ENCODE measurements at places on chromosomes 3 and 15.

DNA sequence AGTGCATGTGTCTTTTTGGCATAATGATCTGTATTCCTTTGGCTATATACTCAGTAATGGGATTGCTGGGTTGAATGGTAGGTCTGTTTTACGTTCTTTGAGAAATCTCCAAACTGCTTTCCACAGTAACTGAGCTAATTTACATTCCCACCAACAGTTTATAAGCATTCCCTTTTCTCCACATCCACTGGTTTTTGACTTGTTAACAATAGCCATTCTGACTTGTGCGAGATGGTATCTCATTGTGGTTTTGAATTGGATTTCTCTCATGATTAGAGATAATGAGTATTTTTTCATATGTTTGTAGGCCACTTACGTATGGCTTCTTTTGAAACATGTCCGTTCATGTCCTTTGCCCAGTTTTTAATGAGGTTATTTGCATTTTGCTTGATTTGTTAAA is 117.7 kb downstream of the CHCHD4 start:
- no peak for DNase-seq

GRCh38 chr3:186849374-186849975 is 7.0 kb downstream of the ADIPOQ start:
- DNase-seq, result no peak

- DNase-seq, result no peak
Measured at GRCh38 chr15:40054605-40054854, 15.5 kb upstream of the SRP14 start.

GRCh38 chr3:196938124-196938523 is 4.2 kb downstream of the NCBP2 start:
- DNase-seq, result no peak

DNA sequence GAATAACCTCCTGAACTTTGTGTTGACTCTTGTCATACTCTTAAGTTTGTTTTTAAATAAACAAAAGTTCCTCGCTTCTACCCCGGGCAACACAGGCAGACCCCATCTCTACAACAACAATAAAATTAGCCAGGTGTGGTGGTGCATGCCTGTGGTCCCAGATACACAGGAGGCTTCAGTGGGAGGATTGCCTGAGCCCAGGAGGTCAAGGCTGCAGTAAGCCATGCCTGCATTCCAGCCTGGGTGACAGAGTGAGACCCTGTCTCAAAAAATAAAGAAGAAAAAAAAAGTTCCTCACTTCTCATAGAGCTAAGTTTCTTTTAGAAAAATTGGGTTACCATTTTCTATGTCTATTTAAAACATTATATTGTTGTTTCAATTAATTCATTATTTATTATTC is 29.2 kb downstream of the HDGFL3 start:
- no peak for DNase-seq

DNA sequence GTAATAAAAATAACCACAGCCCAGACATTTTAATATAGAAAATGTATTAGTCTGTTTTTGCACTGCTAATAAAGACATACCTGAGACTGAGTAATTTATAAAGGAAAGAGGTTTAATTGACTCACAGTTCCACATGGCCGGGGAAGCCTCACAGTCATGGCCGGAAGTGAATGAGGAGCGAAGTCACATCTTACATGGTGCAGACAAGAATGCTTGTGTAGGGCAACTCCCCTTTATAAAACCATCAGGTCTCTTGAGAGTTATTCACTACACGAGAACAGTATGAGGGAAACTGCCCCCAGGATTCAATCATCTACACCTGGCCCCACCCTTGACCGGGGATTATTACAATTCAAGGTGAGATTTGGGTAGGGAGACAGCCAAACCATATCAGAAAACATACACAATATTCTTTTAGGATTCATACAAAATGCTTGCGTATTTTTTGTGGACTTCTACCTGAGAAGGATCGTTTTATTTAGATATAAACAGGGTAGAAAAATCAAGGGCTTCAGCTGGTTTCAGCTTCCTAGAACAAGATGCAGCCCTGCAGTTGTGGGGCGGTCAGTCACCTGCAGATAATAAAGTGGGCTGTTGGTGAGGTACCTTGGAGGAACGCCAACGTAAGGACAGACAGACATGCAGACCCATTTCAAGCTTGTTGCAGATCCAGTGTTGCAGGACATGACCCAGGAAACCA is 101.9 kb downstream of the TNIK start:
- no peak for DNase-seq

DNA sequence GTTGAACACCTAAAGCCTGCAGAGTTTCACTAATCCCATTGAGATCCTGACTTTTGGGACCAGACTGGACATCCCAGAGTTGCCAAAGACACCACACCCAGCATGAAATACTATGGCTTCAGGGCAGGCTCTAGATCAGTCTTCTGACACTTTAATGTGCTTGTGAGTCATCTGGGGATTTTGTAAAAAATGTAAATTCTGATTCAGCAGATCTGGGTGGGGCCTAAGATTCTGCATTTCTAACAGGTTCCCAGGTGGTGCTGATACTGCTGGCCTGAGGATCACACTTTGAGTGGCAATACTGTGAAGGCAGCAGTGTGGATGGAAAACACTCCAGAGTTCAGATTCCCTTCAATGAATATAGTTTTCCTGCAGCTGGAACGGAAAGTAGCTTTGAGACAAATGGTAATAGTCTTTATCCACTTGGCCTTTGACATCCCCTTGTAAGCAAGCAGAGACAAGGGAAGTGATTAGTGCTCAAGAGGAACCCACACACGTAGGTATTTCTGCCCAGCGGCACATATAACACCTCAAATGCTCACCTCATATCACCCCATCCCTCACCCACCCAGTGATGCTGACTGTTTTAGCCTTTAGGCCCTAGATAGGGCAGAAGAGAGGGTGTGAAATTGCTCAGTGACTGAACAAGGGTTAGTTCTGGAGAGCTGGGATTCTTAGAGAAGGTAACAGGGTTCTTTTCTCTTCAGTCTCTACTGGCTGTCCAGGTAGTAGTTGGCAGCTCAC is 51.5 kb upstream of the GSK3B start:
- DNase-seq, result no peak

DNA sequence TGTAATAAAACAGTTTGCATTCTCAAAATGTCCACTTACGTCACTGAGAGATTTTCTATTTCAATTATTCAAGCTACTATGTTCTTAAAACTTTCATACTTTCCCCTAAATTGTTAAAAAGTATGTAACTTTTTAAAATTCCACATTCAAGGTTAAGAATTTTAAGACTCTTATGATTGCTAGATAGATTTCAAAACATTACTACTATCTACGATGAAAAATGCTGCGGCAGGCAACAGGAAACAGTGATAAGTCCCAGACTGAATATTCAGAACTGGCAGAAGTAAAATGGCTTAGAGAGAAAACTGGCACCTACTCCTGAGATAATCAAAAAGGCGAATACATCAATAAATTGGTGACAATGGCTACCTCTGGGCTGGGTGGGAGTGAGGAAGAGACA is 16.2 kb downstream of the ATP13A3 start:
- no peak for DNase-seq

GRCh38 chr3:134235577-134236076 is 15.0 kb downstream of the RYK start:
- no peak for DNase-seq

- DNase-seq, result no peak
Measured at GRCh38 chr15:43489191-43489590, 3.8 kb downstream of the TP53BP1 start.

DNA sequence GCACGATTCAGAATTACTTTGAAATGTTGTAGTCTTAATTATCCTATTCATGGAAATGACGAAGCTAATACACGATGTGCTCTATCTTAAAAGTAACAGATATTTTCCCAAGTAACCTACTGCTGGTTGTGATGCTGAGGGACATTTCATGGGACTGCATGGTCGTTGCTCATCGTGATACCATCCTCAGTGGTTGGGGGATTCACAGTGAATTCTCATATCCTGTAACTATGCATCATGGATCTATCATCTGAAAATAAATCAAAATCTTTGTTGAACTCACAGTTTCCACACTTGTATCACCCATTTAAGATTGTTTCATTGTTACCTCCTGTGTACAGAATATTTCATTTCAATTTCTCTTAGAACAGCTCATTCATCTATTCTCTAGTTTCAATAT is 84.7 kb downstream of the OPA1 start:
- DNase-seq, result no peak

GRCh38 chr3:130901463-130902204 is 7.8 kb downstream of the ATP2C1 start:
- no peak for DNase-seq

DNA sequence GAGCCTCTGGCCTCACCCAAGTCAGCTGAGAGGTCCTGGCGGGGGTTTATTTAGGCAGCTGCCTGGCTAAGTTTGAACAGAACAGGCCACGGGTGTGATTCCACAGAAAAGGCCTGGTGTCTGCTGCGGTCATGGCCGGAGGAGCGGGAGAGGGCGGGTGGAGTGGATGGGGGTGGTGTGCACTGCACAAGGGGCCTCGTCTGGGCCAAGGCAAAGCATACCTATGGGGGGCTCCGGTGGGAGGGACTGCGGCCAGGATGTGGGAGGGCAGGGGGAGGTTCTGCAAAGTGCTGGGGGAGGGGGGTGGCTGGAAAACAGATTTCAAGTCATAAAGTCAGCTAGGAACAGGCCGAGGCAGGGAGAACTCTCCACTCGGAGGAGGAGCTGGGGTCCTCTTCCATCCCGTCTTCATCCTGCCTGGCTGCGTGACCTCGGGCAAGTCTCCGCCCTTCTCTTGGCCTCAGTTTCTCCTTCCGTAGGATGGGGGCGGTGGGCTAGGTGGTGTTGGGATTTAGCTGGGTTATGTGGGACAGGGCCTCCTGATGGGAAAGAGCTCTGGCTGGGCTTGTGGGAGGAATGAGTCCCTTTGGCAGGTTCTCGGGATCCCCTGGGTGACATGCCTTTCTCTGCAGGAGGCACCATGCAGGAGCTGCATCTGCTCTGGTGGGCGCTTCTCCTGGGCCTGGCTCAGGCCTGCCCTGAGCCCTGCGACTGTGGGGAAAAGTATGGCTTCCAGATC is 878 bp downstream of the ISLR start:
- DNase-seq, result no peak

GRCh38 chr3:55746808-55747413 is 259.8 kb upstream of the WNT5A start:
- no peak for DNase-seq

- DNase-seq, result no peak
Measured at GRCh38 chr3:194300936-194301335, 50.2 kb downstream of the CPN2 start.

DNA sequence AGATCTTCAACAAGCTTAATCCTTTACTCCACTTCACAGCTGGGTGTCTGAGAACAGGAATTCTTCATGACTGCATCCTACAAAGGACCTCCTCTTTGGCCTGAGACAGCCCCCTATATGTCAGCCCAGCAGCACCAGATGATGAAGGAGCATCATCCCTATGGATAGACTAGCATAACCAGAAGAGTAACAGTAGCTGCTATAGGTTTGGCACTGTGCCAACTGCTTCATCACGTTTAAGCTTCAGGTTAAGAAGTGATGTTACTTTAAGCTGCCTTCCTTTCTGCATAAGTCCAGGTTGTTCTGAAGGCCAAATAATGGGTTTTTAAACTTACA is 50.6 kb downstream of the CMSS1 start:
- no peak for DNase-seq

DNA sequence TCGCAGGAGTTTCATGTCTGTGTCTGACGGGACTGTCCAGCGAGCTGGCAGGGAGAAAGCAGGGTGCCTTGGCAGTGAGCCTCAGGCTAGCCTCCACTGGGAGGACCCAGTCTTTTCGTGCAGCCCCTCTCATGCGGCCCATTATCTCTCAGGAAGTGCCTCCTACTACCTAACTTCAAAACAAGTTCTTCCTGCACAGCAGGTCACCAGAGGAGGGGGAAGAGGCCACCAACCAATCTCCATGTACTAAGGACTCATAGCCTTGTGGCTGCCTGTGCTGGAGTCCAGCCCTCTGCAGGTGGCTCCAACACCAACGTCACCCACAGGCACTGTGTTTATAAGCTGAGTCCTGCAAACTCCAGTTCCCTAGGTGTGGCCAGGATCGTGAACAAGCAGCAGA is 4.8 kb downstream of the VIPR1 start:
- no peak for DNase-seq

GRCh38 chr3:78178740-78179363 is 1139.0 kb downstream of the ROBO2 start:
- no peak for DNase-seq

DNA sequence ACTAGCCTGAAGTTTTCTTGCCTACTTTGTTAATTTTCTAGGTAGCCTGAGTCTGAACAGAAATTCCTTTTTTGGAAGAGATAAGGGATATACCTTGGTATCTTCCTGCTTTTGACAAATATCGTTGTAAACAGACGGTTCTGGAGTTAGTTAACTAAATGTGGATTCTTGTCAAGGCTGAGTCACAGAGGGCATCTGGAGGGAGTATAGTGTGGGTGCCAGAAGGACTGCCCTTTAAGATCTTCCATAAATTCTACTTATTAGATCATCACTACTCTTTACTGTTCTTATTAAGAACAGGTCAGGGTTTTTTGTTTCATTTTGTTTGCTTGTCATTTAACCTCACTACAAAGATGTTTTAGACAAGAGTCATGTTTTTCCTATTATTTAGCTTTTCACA is 125.3 kb upstream of the SKOR1 start:
- no peak for DNase-seq

DNA sequence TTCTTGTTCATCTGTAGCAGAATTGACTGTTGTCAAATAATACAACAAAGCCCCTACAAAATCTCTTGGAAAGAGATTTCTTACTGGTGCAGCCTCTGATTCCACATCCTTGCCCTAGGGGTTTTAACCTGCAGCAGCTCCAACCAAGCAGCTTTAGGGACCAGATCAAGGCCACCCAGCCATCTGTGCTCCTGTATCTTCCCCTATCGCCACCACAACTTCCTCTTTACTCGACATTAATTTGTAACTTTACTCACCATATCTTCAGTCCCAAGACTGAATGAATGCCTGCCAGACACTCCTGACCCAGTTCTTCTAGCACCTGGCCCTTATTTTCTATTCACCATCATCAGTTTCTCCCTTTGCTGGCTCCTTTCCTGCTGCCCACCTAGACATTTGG is 156.6 kb upstream of the IL12A start:
- DNase-seq, result no peak

GRCh38 chr3:189119950-189120349 is 51.8 kb upstream of the TPRG1 start:
- DNase-seq, result no peak

- no peak for DNase-seq
Measured at GRCh38 chr3:65824166-65824565, 214.6 kb downstream of the MAGI1 start.

- DNase-seq, result no peak
Measured at GRCh38 chr15:74552773-74553441, 11.9 kb downstream of the ARID3B start.

- DNase-seq, result no peak
Measured at GRCh38 chr3:78906245-78906644, 861.6 kb downstream of the ROBO1 start.

- no peak for DNase-seq
Measured at GRCh38 chr15:59591356-59591755, 20.2 kb upstream of the GCNT3 start.

- no peak for DNase-seq
Measured at GRCh38 chr3:35438101-35438500, 201.2 kb upstream of the ARPP21 start.
